NCI-H774 (cell line): ENCODE measurements at places on chromosomes 5 and 9.
A peak's percentile ranks its signal among the peaks of the same experiment; 100 is the strongest.

DNA sequence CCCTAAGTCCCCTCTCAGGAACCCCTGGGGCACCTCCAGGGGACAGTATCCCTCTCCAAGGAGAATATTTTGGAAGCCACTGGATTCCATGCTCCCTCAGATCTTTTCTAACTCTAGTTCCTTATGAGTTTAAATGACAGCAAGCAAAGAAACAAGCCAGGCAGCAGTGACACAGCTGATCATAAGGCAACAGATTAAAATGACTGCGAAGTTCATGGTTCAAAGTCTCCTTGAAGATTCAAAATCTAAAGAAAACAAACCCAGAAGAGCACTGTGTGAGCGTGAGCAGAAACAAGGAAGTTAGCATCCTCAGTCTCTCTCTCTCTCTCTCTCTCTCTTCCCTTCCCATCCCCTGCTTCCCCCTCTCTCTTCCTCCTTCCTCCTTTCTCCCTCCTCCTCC, 316.7 kb upstream of the SLC30A5 start:
- no peak for DNase-seq

- DNase-seq: no peak
Measured at GRCh38 chr9:3929345-3930047, 370.4 kb downstream of the GLIS3 start.

GRCh38 chr9:110579862-110580219, 300 bp upstream of the SVEP1 start:
- DNase-seq: no peak

GRCh38 chr5:157469687-157470086, 9.7 kb downstream of the NIPAL4 start:
- no peak for DNase-seq

GRCh38 chr5:160620401-160620800, 198.7 kb downstream of the PTTG1 start:
- DNase-seq: no peak

GRCh38 chr9:69574057-69574456, 98.1 kb downstream of the APBA1 start:
- no peak for DNase-seq

DNA sequence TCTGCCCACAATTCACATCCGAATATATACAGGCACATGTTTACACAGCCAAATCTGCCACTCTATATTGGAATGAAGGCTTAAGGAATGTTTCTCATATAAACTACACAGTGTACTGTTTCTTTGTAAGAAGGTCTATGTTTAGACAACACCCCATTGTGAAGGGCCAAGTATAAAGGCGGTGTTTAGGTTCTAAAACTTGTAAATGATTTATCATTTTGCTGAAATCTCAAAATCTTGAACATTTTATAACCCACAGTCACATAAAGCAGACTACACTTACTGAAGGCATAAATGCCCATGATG, 94.0 kb downstream of the ZNF608 start:
- no peak for DNase-seq

DNA sequence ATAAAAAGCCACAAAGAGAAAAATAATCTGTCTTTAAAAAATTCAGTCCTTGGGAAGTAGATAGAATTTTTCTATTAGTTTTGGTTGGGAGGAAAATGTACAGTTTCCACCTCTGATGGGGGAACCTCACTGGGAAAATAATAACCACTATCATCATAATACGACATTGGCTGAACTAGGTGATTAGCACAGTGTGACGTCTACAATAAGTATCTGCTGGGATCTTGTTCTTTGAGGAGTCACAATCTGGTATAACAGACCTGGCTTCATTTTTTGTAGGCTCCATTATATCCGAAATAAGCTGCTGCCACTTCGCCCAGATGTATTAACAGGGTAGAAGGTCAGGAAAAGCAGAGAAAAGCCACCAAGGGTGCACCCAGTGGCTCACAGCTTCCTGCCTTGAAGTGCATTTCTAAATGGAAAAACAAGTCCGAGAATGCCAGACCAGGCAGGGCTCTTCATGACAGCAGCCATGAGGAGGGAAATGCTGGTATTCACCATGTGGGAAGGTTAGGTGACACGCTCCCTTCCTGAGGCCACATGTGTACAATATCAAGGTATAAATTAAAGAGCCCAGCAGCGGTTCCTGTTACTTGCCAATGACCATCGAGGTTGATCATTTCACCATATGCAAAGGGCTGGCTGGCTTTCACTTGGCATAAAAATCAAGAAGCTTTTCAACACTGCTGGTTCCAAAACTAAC, 152.8 kb downstream of the PRELID2 start:
- DNase-seq: no peak

GRCh38 chr5:164233791-164234190, 728.4 kb downstream of the MAT2B start:
- DNase-seq: no peak

GRCh38 chr9:82021198-82021597, 32.6 kb downstream of the SPATA31D1 start:
- no peak for DNase-seq

DNA sequence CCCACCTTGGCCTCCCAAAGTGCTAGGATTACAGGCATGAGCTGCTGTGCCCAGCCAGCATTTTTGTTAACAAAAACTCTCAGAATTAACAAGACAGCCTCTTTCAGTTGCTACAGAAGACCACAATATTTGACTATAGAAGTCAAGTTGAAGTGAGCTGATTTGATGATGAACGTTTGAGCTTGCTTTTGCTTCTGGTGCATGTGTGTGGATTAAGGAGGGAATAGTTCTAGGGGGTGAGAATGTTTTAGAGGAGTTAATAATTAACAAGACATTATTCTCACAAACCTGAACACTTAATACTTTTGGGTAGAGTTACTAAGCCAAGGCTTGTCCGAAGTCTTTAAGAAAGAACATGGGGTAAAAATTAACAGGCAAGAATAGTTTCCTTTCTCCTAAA, 191.6 kb downstream of the TENT4A start:
- no peak for DNase-seq

GRCh38 chr5:155193483-155194107, 180.0 kb downstream of the KIF4B start:
- DNase-seq: no peak

- DNase-seq: no peak
Measured at GRCh38 chr5:72695659-72696058, 120.8 kb upstream of the TNPO1 start.

DNA sequence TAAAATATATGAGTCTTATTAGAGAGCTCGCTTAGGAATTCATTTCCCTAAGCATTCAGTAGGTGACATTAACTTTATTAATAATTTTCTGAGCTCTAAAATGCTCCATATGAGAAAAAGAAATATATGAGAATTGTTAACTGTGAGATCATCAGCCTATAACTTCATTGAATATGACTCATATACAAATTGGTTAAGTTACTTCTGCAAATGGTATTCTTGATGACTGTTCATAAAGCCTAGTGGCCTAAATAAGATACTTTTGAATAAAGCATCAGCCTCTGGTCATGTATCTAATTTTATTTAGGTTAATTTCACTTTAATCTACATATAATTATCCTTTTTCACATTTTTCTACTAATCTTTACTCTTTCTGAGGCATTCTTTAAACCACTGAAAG, 710.2 kb upstream of the ACO1 start:
- DNase-seq: no peak

DNA sequence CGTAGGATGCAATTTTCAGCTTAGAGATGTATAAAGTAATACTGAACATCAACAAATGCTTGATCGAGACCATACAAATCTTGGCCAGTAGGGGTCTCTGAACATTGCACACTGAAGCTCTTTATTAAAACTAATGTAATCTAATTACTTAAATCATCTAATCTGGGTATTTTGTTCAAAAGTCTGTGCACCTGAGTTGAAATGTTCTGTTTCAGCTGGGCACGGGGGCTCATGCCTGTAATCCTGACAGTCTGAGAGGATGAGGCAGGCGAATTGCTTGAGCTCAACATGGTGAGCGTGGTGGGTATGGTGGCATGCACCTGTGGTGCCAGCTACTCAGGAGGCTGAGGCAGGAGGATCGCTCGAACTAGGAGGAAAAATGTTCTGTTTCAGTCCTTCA, 41.0 kb downstream of the ESM1 start:
- no peak for DNase-seq

GRCh38 chr5:132204371-132205135, 23.1 kb downstream of the P4HA2 start:
- DNase-seq: no peak

DNA sequence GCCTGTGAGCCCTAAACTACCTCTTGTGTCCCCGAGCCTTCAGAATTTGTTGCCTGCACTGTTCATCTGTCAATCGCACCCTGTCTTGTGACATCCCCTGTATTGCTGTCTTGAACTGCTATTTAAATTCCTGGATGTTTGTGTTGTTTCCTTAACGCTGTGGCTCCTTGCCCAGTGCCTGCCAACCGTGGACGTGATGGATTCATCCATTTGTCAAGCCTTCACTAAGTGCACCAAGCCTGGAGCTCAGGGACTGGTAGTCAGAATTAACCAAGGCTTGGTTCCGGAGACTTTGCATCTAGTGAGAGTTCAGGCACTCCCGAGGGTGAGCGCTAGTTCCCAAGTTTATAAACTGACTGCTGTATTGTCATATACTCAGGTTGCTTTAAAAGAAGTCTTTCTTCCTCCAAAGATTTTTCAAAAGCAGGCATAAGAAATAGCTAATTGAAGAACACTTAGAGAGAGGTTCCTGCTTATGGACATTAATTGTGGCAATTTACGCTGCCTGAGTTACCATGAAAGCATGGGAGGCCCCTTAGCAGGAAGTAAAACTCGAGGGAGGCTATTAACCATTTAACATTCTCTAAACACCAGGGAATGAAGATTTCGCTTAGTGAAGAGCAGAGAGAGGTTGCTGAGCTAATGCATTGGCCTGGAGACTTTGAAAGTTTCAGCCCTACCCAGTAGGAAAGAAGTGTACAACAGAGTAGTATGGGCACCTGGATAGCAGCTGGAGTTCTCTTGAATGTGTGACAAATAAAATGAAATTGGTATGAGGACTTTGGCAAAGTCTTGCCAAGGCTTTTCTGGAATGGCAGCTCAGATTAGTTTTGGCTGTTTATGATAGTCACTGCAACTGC, 29.0 kb downstream of the RGS3 start:
- DNase-seq: no peak

- DNase-seq: no peak
Measured at GRCh38 chr9:113425072-113425471, 14.5 kb downstream of the C9orf43 start.

GRCh38 chr9:134951461-134951860, 33.7 kb upstream of the FCN1 start:
- DNase-seq: no peak

GRCh38 chr5:124139477-124139876, 607.0 kb downstream of the ZNF608 start:
- DNase-seq: no peak

DNA sequence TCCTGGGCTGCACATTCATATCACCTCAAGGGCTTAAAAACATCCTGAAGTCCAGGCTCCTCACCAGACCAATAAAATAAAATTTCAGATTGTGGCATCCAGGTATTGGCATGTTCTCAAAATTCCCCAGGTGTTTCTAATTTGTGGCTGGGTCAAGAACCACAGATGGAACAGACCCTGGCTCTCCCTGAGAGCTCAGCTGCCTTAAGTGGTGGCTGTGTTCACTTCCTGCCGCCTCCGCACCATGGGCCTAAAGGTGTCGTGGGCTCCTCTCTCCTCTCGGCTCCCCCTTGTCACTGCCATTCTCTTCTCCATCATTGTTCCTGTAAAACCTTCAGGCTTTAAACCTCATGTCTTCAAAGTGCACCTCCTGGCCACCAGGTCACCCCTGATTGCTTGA, 17.8 kb upstream of the CCNJL start:
- no peak for DNase-seq

DNA sequence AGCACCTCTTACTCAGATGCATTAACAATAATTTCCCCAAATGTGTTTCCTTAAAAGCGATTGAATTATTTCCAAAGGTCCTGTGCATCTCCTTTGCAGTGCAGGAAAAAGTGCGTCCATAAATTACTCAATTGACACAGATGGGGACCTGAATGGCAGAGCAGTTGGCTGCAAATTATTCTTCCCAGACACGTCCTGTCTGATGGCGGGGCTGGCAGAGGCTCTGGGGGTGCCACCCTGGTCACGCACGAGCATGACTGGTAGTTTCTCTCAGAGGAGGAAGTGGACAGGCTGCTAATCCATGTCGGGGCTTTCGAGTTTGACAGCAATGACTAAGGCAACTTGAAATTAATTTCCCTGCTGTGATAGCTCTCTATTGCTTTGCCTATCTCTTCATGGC, 264.8 kb upstream of the BRINP1 start:
- no peak for DNase-seq

DNA sequence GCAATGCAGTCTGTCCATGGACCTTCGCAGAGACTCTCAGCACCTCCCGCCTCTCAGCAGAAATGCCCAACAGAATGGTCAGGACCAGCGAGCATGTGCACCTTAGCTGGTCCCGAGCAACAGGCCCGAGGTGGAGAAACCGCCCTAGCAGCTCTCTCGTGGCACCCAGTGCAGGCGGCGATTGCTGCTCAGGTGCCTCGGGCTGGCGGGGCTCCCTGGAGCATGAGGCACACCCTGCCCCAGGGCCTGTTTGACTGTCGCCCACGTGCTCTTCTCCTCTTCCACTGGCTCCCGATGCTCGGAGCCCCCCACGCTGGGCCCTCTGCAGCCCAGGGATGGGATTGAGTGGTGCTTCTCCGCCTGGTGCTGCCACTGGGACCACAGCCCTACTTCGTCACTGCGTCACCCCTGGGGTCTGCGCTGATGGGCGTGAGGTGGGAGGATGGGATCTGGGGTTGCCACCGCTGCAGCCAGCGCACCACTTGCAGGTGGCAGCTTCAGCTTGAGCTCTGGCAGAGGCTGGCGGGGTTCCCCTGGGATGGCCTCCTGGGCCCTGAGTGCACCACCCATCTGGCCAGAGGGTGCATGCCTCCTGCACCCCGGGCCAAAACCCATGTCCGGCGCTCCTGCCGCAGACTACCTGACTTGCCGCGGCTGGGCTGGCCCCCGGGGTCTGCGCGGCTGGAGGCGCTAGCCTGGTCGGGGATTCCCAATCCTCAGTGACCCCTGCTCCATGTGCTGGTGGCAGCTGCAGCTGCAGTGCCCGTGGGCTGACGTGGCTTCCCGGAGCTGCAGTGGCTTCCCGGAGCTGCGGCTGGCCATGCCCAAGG, 244.2 kb downstream of the FOXD4L6 start:
- DNase-seq: no peak

- DNase-seq: peak; percentile 83
Measured at GRCh38 chr5:73215891-73216610, 43.1 kb downstream of the TMEM174 start.

DNA sequence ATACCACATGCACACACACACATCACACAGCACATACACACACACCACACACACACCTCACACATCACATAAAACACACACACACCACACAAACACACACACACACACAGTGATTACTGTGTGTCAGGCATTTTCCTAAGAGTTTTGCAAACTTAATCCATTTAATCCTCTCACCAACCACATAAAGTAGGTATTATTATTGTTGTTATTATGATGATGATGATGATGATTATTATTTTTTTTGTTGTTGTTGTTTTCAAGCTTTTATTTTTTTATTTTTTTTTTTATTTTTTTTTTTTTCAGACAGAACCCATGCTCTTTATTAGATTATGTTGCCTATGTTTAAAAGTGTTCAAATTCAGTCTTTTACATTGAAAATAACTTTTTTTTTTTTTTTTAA, 31.5 kb downstream of the JADE2 start:
- DNase-seq: no peak
